T-helper 2 cell treated with Interferon-gamma antibody and Interleukin-4, amounts not matched to agents 100 ng/mL and 5 ng/mL, for 36 hours (primary cell): ENCODE measurements at places on chromosomes 3 and 15. TPM values are rescaled to one million over a fixed set of nuclear protein-coding genes. Genes with fewer than 3 reads are reported as not detected.

CYP8B1 gene
- not detected in 2 replicates for total RNA-seq

TKT gene
- 260 and 273 TPM in 2 replicates for total RNA-seq

DGKG gene
- not detected in 2 replicates for total RNA-seq

MCTP2 gene
- total RNA-seq: 47.9 and 53.9 TPM in 2 replicates

NOX5 gene
- total RNA-seq: 0.02 TPM in 2 replicates

SCN11A gene
- 0.09 TPM in 1 of 2 replicates, not detected in the other for total RNA-seq

GMPPB gene
- 59.9 and 61.6 TPM in 2 replicates for total RNA-seq

SLC24A5 gene
- not detected in 2 replicates for total RNA-seq

RBM15B gene
- 32.6 and 33.1 TPM in 2 replicates for total RNA-seq

ZIC4 gene
- not detected in 2 replicates for total RNA-seq

FBLN2 gene
- not detected in 2 replicates for total RNA-seq

PPARG gene
- 1.2 and 1.7 TPM in 2 replicates for total RNA-seq

EBLN2 gene
- 8.7 and 9.8 TPM in 2 replicates for total RNA-seq

SERPINI2 gene
- not detected in 2 replicates for total RNA-seq

TTLL13 gene
- 0.34 and 1.1 TPM in 2 replicates for total RNA-seq

RAB6B gene
- 0.82 and 0.91 TPM in 2 replicates for total RNA-seq

KBTBD13 gene
- total RNA-seq: not detected in 2 replicates

TM4SF1 gene
- not detected in 2 replicates for total RNA-seq

DTX3L gene
- total RNA-seq: 116 and 117 TPM in 2 replicates

PLA2G4F gene
- total RNA-seq: not detected in 2 replicates

ARNT2 gene
- total RNA-seq: 0.23 TPM in 1 of 2 replicates, not detected in the other

GPR27 gene
- 0.50 and 0.70 TPM in 2 replicates for total RNA-seq

C3orf22 gene
- total RNA-seq: not detected in 2 replicates

CACNA1D gene
- total RNA-seq: 4.5 and 4.8 TPM in 2 replicates

ESYT3 gene
- 0.61 and 1.2 TPM in 2 replicates for total RNA-seq

COLQ gene
- 2.7 and 3.9 TPM in 2 replicates for total RNA-seq

FANCD2OS gene
- total RNA-seq: not detected in 2 replicates

CCR9 gene
- total RNA-seq: not detected in 2 replicates

RPP25 gene
- 9.6 and 10.3 TPM in 2 replicates for total RNA-seq

SLC28A1 gene
- not detected in 2 replicates for total RNA-seq

GOLGA6C gene
- total RNA-seq: not detected in 2 replicates

ZPLD1 gene
- total RNA-seq: not detected in 2 replicates

LOXL1 gene
- 0.70 TPM in 2 replicates for total RNA-seq

AP4E1 gene
- 13.5 and 13.6 TPM in 2 replicates for total RNA-seq

CLDN18 gene
- total RNA-seq: not detected in 2 replicates

GCSAM gene
- total RNA-seq: 2.3 and 2.8 TPM in 2 replicates

FAM107A gene
- not detected in 2 replicates for total RNA-seq

MORC1 gene
- total RNA-seq: not detected in 2 replicates

IL5RA gene
- total RNA-seq: not detected in 2 replicates

KIF23 gene
- 55.3 and 59.9 TPM in 2 replicates for total RNA-seq

CFAP92 gene
- total RNA-seq: not detected in 2 replicates

NUP210 gene
- 194 and 198 TPM in 2 replicates for total RNA-seq

TCF12 gene
- 68.8 and 72.4 TPM in 2 replicates for total RNA-seq

ZNF80 gene
- total RNA-seq: 0.86 and 1.00 TPM in 2 replicates

SCAANT1 gene
- total RNA-seq: not detected in 2 replicates

PPM1L gene
- total RNA-seq: 2.6 and 4.0 TPM in 2 replicates

TMEM45A gene
- 0.32 and 0.68 TPM in 2 replicates for total RNA-seq

CFAP91 gene
- total RNA-seq: not detected in 2 replicates

P2RY14 gene
- total RNA-seq: 0.48 and 0.57 TPM in 2 replicates

C3orf49 gene
- total RNA-seq: not detected in 2 replicates
